ENCODE measurements at places on chromosomes 6 and 20.
A peak's percentile ranks its signal among the peaks of the same experiment; 100 is the strongest.

GRCh38 chr20:5074232-5074674, 45.5 kb downstream of the PCNA start:
- DNase-seq = peak; percentile 45

DNA sequence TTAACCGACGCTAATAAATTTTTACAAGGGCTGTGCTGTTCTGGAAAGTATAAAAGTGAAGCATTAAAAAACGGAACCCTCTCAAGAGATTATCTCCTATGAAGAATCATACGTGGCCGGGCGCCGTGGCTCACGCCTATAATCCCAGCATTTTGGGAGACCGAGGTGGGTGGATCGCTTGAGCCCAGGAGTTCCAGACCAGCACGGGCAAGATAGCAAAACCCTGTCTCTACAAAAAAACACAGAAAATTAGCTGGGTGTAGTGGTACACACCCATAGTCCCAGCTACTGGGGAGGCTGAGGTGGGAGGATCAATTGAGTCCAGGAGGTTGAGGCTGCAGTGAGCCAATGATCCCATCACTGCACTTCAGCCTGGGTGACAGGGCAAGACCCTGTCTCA, 83.4 kb downstream of the GMPR start:
- no peak for DNase-seq

DNA sequence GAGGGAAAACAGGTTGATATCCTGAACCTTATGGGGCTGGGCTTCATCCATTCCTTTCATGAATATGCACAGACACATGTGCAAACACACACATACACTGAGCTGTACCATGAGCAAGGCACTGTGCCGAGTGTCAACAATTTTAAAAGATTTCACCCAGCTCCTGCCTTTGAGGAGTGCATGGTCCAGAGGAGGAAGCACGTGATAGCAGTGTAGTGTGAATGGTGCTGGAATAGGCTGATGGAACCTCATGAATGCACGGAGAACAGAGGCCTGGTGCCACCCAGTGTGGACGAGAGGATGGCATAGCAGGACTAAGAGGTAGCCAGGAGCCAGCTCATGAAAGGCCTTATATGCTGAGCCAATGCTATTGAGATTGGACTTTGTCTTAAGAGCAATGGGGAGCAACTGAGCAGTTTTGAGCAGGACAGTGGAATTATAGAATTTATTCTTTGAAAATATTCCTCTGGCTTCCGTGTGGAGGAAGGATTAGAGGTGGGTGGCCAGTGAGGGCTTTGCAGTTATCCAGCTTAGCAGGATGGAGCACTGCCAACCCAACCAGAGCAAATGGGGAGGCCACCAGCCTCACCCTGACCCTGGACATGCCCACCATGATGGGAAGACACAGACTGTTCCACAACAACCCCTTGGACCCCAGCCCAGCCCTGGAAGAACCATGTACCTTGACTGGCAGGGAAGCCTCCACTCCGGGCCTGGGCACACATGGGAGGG, 84.4 kb downstream of the UNC5CL start:
- DNase-seq = no peak

GRCh38 chr6:56649053-56649769, 6.5 kb upstream of the DST start:
- DNase-seq = no peak

DNA sequence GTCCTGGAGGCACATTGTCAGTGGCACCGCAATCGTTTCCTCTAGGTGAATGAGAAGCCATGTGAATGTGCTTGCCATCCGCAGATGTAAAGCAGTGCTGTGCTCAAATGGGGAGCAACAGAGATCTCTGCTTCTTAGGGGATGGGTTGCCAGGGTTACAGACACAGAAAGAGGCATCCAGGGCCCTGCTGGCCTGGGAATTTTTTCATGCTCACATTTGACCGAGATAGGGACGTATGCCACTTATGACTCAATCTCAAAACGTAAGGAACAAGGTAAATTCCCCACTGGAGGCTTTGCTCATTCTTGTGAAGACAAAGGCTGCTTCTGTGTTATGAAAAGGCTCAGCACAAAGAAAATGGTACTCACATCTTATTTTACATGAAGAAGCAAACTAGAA, 11.0 kb downstream of the C6orf118 start:
- DNase-seq = no peak

- DNase-seq = no peak
Measured at GRCh38 chr6:42467651-42468050, 15.9 kb upstream of the TRERF1 start.

GRCh38 chr6:129516005-129516404, 194.0 kb downstream of the ARHGAP18 start:
- DNase-seq = no peak

DNA sequence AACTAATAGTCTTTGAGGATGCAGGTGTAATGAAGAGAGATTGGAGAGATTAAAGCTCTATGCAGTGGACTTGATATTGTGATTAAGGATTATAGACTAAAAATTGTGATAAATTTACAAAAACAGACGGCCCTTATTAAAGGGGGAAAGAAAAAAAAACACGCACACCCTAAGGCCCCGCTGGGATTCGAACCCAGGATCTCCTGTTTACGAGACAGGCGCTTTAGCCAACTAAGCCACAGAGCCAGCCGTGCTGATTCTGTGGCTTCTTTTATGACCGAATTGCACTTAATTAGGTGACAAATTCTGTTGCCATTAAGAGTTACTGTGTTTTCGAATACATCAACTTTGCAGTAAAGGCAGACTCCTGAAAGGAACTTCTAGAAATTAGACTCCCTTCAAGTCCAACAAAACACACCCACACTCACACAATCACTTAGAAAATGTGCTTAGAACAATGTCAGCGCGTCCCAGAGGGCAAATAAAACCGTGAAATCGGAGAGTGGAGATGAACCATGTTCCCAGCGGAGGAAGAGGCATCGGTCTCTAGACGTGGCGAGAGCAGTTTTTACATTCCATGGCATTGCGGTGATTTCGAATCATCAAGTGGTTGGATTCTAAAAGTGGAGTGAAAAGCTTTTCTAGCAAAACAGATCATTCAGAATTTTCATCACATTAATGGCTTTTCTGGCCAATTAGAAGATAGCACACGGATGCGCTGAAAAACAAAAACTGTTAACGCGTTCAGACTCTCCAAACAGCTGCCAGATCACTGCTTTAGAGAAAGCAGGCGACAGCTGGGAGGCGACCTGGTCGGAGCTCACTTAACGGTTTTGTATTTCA, 122.6 kb downstream of the GPX5 start:
- DNase-seq = peak; percentile 58

- DNase-seq = no peak
Measured at GRCh38 chr6:36571122-36572043, 22.8 kb upstream of the SRSF3 start.

DNA sequence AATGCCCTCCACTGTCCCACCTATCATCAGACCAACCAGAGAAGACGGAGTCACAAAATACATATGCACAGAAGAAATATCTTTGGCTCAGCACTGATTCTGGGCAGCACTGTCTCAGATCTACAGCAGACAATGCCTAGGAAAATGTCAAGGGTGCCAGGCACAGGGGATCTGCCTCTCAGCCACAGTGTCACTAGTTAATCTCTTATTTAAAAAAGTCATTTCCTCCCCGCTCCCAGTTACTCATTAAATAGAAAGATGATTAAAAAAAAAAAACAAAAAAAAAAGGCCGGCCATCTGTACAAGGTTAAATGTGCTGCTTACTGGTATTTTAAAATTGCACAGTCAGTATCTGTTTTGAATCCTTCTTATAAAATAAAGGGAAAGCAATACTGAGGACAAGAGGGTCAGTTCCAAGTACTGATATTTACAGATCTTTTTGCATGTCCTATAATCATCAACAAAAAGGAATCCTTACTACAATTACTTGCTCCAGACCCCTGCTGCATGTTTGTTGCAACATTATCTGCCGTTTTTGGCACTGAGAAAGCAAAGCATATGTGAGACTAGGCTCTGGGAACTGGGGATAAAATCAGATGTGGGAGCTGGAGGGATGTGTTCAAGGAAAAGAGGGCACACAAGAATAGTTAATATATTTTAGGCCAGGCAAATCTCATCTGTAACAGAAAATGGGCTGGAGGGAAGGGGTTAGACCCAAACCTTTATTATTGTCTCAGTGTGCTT, 299.3 kb downstream of the KIF16B start:
- DNase-seq = no peak

DNA sequence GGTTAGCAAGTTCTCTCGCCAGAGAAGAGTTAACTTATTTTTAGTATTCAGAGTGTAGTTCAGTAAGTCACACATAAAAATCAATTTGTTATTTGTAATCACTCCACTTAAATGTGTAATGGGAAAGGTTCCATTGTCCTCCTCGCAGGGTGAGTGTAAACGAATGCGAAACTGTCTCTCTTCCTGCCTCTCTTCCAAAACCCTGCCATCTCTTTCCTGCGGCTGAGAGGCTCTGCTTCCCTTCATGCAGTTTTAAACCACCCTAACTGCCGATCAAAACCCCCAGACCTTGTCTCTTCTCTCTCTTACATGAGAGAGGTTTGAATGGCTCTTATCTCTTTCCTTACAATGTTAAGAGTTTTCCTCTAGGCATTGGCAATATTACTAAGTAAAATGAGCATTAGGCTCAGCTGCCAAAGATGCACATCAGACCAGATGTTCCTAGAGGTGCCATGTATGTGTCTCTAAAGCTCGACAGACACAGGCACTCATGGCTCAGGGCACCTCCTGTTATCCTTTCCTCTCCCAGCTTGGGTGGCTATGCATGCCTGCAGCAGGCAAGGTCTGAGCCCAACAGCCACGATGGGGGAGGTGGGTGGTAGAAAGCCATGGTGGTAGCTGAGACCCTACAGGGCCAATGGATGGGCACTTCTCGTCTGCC, 91.2 kb downstream of the JARID2 start:
- no peak for DNase-seq

DNA sequence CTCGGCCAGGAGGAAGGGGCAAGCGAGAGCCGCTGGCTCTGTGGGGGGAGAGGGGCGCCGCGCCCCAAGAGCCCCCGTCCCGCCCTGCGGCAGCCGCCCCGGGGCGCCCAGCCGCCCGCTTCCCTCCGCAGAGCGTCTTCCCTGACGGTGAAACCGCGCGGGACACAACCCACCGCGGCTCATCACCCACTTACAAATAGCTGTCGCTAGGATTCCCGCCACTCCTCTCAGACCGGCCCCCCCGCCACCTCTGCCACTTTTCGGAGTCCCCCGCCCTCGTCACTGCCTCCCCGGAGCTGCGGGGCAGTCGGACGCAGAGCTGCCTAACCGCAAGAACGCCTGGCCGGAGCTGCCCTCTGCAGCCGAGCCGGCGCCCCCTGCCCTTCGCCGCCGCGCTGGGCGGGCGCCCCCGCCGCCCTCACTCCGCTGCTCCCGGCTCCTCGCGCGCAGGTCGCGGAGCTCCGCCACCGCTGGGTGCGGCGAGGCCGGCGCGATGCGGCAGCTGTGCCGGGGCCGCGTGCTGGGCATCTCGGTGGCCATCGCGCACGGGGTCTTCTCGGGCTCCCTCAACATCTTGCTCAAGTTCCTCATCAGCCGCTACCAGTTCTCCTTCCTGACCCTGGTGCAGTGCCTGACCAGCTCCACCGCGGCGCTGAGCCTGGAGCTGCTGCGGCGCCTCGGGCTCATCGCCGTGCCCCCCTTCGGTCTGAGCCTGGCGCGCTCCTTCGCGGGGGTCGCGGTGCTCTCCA, at the start of gene SLC35D3:
Gene SLC35D3 (plus strand): TSS at position 366 of the 749 bp plus-strand sequence. CDS start 128 bp downstream, at position 494.
- DNase-seq = peak; percentile 77

GRCh38 chr6:132910759-132911158, 96.4 kb downstream of the RPS12 start:
- no peak for DNase-seq

DNA sequence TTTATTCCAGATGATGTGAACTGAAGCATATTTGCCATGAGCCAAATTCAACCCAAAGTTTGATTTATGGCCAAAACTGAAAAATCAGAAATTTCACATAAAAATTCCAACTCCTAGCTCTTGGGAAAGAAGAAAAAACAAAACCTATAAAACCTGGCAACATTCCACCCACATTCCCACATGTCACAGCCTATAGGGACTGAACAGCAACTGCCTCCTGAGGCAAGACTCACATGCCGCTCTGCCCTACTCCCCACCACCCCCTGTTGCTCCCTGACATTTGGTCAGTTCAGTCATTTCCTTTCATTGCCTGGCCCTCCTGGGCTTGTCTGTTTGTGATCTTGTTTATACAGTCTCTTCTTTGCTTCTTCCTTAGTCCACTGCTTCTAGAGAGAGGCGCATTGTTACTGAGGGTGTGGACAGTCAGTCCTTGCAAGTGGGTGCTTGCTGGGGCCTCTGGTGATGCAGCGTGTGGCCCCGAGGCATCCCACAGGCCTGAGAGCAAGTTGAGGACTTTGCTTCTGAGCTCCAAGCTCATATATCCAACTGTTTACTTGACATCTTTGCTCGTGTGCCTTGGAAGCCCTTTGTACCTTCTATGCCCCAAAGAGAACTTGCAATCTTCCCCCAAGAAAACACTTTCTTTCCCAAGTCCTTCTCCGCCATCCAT, 31.4 kb downstream of the NFATC2 start:
- no peak for DNase-seq

GRCh38 chr6:39508515-39508914, 186.0 kb upstream of the KCNK16 start:
- DNase-seq = no peak

DNA sequence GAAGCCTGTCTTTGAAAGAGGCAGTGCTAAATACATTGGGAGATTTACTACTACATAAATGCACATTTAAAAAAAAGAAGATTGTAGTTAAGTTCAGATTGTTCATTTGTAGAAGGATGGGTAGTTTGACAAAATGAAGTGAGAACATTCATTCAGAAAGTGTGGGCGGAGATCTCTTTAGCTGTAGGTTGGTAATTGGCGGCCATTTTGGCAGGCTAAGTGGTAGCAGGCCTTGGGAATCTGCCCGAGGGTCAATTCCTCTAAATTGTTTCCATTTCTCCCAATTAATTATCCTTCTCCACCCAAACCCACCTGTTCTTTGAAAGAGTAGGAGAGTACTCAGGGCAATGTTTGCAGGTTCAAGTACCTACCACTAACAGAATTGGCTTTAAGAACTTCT, 17.9 kb downstream of the SOX4 start:
- no peak for DNase-seq

GRCh38 chr6:89311853-89312531, 3.1 kb downstream of the GABRR2 start:
- no peak for DNase-seq

DNA sequence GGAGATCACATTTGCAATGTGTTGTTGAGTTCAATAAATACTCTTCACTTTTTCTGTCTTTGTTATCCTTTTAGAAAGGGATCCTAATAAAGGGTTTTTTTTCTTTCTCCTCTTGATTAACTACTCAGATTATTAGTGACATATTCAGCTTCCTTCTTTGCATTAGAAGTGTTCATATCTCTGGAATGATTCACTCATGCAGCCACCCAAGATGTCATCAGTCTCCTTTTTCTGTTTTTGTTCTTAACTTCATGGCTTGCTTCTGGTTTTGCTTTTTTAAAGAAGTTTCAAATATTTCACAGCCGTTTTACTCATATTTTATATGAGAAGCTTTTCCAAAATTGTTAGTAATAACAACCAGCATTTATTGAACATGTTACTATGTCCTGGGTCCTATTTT, 187.6 kb downstream of the TMEM242 start:
- no peak for DNase-seq

DNA sequence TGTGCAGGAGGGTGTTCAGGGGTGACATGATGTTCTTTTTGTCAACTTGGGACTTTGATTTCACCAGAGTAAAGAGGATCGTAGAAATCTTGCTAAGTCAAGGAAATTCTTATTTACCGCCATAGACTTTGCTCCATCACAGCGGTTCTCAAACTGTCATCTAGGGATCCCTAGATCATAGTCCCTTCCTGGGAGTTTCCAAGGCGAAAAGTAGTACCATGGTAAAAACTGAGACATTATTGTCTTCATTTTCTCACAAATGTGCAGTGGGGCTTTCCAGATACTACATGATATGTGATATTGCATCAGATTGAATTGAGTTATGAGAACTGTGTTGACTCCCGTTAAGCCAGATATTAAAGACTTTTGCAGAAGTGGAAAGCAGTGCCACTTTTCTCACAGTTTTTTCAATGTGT, 79.7 kb downstream of the JARID2 start:
- DNase-seq = no peak
